Kidney glomerular epithelial cell (primary cell): ENCODE measurements at places on chromosomes 5 and 9.

DNA sequence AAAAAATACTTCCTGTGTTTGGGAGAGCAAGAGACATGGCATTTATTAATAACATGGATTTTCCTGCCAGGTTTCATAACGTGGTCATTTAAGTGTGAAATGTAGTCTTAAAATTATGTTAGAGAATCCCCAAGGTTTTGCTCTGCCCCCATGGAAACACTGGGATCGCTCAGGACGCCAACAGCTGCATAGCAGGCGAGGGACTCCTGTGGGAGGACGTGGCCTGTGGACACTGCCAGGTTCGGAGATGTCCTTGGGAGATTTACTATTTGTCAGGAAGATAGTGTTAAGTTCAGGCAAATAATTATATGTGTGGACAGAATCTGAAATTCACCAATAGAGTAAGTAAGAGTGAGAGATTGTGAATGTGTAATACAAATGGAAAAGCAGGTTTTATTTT, 977 bp downstream of the BTNL9 start:
- DNase-seq = no peak

GRCh38 chr5:69013481-69013880, 80.3 kb upstream of the SLC30A5 start:
- DNase-seq = no peak

DNA sequence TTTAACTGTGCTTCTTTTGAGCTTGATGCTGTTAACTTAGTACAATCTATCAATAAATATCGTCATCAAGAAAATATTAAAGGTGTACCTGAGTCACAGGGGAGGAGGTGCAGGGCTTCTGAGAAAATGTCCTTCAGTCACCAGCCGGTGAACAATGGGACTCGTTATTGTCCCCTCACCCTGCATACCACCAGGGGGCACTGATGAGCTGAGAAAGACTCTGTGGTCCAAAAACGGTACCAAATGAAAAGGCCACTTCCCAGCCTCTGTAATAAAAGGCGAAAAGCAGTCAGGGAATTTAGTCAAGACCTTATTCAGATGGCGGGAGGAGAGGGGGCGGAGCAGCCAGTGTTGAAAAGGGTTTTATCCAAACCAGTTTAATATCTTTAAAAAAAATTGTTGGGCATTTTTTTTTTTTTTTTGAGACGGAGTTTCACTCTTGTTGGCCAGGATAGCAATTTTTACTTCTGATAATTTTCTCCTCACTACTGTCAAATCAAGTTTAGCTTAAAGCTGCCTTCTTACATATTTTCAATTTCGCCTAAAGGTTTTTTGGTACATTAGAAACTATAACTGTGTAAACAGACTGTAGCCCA, 271.9 kb upstream of the ADAMTS16 start:
- DNase-seq = peak; percentile 47

DNA sequence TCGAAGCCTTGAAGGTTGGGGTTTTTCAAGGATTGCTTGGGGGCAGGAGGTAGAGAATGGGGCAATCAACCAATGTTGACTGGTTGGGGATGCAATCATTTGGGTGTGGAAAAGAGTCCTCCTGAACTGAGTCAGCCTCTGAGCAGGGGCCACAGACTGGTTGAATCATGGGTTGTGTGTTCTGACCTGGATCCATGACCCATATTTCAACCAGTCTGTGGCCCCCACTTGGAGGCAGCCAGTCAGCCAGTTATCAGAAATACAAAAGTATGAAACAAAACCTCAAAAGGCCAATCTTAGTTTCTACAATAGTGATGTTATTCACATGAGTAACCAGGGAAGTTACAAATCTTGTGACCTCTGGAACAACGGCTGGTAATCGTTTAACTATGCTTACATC, 81.4 kb upstream of the RANBP6 start:
- DNase-seq = peak; percentile 92
